ENCODE measurements at places on chromosomes 7 and 10.

GRCh38 chr10:117662126-117662525 lies 119.6 kb downstream of the EMX2 start:
- no peak for DNase-seq

GRCh38 chr7:55649238-55649637 lies 76.9 kb upstream of the VOPP1 start:
- DNase-seq: no peak

- no peak for DNase-seq
Measured at GRCh38 chr7:75984130-75985008, 10.0 kb downstream of the TMEM120A start.

DNA sequence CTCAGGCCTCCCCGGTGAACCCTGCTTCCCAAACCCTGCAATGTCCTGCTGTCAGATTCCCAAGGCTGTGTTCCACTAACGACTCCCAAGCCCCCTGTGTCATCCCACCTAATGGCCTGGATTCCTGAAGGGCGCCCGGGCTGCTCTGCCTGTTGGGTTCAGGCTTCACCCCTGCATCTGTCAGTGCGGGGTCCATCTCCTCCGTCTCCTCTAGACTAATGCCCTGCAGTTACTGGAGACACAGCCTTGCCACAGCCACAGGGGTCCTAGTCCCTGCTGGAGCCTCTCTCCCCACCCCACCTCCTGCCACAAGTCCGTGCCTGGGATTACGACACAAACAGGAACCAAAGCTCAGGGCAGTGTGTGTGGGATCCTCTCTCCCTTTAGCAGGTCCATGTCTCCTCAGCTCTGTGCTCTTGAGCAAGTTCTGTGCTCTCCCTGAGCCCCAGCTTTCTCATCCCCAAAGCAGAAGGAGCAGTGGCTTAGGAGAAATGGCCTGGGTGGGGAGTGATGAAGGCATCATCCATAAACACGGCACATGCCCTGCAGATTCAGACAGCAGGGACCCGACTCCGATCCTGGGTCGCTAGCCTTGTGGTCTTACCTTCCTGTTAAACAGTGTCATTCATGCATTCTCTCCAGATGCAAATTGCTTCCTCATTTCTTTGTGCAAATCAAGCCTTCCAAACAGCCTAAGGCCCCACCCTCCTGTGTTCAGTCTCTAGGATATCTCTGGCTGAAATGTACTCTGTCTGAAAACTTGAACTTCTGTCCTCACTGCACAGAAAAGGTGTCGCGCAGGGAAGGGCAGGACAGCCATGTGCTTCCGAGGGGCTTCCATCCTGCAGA lies 8.2 kb upstream of the RBP3 start:
- no peak for DNase-seq

DNA sequence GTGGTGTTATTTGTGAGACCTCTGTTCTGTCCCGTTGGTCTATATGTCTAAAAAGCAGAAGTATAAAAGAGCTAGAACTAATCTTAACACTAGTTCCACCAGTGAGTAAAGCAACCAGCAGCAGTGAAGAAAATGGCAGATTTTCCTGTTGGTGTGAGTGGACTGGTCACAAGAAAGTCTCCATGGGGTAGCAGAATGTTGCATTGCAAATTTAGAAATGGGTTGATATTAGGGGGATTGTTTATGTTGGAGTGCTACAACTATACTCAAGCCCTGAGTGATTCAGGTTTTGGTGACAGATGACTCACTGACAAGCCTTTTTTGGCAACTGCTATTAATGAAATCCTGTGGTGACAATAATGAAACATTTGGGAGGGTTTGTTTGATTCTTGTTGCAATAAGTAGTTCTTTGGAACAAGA lies 5.6 kb downstream of the AVL9 start:
- no peak for DNase-seq

DNA sequence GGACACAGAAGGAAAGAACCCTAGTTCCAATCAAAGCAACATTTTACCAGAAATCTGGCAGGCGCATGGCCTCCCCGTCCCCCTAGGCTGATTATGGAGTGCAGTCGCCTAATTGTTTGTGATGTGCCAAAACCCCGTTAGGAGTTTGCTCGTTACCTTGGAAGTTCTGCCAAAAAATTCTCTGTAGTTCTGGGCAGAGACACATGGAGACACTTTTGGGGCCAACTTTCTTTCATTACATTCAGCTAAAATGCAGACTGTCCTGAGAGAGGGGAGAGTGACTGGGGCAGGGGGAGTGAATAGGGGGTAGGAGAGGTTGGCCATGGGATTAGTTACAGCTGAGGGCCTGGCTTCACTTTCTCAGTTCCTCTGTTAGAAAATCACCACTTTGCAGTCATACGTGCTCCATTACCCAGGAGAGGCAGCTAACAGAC lies 158.0 kb upstream of the NPVF start:
- no peak for DNase-seq

DNA sequence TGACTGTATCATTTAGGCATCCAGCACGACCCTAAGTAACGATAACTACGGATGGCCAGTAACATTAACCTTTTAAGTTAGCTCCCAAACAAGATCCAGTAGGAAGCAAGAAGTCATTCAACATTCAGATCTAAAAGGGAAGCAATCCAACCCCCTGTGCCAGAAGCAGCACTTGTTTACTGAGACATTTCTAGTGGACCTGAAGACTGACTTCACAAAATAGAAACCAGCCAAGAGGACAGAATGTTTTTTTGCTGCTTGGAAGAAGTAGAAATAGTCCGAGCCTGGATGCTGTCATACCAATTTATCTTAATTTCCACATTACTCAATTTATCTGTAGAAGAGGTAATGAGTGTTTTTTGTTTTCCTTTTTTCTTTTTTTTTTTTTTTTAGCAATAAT lies 88.0 kb upstream of the CTTNBP2 start:
- DNase-seq: no peak

DNA sequence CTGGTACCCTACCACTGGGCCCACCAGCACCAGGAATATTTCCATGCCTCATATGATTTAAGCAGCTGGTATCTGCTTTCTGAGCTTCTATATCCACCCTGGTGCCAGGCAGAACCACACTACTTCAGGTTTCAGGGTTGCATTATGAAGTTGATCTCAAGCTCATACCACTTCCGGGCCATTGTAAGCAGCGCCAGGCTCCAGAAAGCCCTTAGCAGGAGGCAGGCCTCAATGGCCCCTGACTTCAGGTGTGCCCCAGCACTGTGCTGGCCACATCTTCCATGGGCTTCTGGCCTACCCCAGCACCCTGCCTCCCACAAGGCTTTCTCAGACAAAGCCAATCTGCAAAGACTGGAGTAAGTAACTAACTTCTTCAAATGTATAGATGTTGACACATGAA lies 391.3 kb upstream of the GRM3 start:
- DNase-seq: no peak

DNA sequence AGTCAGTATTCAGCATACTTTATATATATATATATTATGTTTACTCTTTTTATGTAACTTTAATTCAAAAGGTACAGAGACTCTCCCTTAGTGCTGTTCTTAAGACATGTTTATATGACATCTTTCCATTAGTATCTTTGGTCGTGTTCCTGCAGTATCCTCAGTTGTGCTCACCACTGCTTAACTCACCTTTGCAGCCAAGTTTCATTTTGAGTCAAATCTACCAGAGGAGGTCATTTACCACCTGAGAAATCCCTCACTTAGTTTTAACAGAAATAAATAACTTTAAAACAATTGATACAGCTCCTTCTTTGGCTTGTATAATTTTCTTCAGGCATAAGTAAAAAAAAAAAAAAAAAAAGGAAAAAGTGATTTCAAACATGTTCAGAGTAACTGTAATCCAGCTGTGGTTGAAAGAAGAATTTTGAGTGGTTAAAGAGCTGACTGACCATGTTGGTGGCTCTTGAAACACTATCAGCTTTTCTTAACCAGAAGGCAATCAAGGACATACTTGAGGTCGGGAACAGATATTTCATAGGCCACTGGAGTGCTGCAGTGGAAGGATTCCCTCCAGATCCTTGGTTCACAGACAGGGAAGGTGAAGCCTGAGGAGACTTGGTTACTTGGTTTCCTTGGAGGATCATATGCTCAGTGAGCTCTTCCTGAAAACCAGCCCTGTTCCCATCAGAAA lies 116.8 kb downstream of the AUTS2 start:
- no peak for DNase-seq

DNA sequence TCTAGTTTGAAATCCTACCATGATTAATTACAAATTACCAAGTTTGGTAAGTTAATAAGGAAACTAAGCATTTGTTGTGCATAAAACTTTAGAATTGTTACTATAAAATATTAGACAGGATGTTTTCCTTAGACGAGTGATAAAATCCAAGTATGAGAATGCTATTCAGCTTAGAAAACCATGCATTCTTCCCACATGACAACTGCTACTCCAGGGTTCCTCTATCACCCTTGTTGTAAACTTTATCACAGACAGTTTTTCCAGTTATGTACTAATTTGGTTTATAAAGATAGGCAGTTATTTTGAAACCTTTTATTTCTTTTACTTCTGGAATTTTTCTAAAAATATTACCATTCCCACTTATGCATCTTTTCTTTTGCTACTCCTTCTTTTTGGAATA lies 52.0 kb downstream of the SIRT1 start:
- no peak for DNase-seq

DNA sequence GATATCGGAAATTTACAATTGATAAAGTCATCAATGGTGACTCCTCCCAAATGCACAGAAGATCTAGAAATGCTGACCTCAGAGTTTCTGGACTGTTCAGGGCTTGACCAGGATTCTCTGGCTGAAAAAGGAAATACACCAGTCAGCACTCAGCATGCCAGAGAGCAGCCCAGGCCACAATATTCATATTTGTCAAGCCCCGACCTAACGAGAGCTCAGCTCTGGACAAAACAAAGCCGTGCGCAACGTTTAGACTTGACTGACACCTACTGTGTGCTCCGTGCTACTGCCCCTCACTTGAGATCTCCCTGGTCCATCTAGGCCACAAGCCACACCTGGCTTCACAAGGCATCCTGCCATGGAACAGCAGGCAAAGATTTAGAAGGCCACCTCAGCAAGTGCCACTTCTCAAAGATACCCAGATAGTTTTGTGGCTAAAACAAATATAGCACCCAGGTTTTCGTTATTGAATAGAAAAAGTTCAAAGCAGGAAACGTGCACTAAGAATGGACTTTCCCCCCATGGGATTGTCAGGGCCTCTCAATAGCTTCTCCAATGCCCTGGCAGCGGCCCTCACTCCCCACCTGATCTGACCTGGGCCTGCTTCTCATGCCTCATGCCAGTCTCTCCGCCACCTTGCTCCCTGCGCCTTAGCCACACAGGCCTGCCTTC lies 218.3 kb downstream of the FAM107B start:
- DNase-seq: no peak

DNA sequence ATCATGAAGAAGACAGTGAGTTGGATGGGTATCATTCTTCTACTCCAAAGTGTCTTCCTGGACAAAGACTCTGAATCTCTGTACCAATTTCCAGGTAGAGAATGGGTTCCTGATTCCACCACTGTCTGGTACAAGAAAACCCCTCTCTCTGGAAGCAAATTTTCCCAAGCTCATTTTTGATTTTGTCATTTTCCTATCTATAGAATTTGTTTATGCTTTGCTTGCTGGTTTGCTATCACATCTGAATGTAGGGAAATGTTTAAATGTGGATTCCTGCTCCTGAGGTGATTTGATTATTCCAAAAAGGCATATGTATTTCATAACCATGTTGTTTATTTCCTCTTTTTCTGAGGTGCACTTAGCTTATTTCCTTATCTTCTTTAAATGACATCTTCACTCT lies at the start of gene TAS2R16:
TSS of gene TAS2R16 (minus strand) at position 101 of the 400 bp plus-strand sequence. CDS start at position 35, 66 bp downstream.
- no peak for DNase-seq

DNA sequence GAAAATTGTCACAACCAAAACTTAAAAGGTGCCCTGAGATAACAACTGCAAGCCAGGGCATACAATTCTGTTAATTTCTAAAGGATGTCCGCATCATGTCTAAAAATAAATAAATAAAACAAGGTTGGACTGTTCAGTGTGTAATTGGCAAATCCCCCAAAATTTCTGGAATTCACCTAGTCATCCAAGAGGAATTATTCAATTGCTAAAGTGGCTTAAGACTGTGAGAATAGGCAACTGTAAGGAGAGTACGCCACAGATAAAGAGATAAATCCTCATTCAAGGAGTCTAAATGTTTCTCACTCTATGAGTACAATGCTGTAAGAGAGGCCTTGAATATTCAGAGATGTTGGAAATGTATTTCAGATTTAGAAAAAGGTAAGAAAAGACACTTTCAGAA lies 37.2 kb downstream of the PIK3AP1 start:
- no peak for DNase-seq

- no peak for DNase-seq
Measured at GRCh38 chr10:30285970-30286369, 63.1 kb downstream of the MTPAP start.

- DNase-seq: no peak
Measured at GRCh38 chr7:90599038-90599437, 2.9 kb downstream of the CDK14 start.

- DNase-seq: no peak
Measured at GRCh38 chr10:29099001-29099400, 189.9 kb upstream of the LYZL1 start.

- no peak for DNase-seq
Measured at GRCh38 chr7:93165447-93165846, 17.3 kb upstream of the SAMD9L start.

GRCh38 chr10:125502276-125502675 lies 180.7 kb downstream of the TEX36 start:
- DNase-seq: no peak

GRCh38 chr7:68511281-68511680 lies 1087.0 kb upstream of the AUTS2 start:
- DNase-seq: no peak

GRCh38 chr10:52170776-52171175 lies 143.3 kb upstream of the DKK1 start:
- DNase-seq: no peak

DNA sequence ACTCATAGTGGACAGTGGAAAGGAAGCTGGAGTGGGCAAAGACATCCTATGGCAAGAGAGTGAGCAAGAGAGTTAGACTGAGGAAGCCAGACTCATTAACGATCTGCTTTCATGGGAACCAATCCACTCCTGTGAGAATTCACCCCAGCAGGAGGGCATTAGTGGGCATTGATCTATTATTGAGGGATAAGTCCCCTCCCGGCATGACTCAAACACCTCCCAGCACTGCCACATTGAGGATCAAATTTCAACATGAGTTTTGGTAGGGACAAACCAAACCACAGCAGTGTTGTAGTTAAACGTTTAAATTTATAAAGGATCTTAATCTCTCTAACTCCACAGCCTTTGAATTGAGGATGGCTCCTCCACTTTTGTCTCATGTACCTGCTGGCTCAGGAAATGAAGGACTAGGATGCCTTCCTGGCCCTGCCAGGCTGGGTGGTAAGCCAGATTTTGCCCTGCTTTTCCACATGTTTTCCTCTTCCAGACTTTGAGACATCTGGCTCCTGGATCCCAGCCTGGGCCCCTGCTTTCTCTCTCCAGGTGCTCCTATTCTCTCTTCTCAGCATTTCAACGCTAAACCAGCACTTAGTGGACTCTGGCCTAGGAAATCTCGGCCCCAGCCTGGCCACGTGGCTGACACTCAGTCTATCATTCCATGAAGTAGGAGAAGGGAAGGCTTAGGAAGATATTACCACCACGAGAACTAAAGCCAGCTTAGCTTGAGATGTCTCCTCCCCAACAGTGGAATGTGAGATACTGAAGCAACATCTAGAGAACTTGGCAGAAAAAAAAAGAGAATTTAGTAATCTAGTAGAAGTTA lies 96.5 kb upstream of the PIP4K2A start:
- no peak for DNase-seq

Measured in activated CD4-positive, alpha-beta T cell treated with anti-CD3 and anti-CD28 coated beads, Interleukin-2, amount 50 U/mL, for 1 hour (primary cell).